ENCODE measurements at places on chromosomes 6 and 20.

- no peak for DNase-seq
These were observed 25.0 kb downstream of the FBXO5 start for GRCh38 chr6:152957796-152958195.

DNA sequence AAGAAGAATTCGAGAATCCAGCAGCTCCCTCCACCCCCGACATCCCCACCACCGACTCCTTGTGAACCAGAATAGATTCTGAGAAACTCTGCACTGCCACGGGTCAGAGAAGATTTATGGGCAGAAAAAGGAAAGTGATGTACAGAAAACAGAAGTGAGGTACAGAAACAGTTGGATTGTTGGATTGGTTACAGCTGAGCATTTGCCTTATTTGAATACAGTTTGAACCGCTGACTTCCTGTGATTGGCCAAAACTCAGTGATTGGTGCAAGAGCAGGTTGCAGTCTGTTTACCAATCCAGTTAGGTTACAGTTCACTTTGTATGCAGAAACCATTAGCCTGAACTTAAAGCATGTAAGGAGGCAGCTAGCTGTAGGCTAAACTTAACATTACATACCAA is 131.2 kb upstream of the HDDC2 start:
- DNase-seq: no peak

DNA sequence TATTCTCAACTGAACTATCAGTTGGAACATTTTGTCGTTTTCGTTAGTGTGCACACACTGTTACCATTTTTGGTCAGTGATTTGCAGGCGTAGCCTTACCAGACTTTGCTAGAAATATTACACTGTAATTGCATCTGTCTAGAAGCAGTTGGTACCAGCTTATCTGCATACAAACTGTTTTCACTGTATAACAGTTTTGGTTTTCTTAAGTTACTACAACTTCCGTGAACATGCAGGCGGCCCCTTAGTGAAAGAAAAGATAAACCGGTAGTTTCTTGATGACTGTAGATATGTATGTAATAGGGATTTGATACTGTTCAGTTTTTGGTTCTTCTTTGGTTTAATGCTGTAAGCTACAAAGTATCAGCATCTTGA is 1.3 kb downstream of the DSTN start:
- DNase-seq: no peak

DNA sequence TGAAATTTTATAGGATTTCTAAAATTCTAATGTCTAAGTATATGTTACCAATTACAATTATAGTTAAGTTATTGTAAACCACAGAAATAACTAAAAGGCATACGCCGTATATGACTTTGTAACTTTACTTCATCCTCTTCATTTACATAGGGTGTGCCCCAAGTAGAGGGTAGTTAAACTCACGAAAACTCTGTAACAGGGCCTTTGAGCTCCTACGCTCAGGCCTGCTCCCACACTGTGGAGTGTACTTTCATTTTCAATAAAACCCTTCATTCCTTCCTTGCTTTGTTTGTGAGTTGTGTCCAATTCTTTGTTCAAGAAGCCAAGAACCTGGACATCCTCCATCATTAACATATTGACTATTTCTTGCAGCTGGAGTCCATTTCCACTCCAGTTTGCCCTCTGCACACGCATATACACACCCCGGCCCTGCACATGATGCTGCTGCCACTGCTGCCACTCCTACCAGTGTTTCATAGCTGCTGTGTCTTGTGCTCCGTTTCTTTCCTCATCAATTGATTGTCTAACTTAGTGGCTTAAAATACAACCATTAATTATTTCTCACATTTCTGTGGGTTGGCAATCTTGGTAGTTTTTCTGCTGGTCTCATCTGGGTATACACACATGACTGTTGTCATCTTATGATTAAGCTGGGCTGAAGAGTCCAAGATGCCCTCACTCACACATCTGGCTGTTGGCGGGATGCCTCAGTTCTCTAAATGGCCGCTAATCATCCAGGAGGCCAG is 33.0 kb upstream of the SCP2D1 start:
- no peak for DNase-seq

- no peak for DNase-seq
These were observed 9.1 kb upstream of the ARMC2 start for GRCh38 chr6:108839083-108839642.

GRCh38 chr6:29791786-29792122 is 35.9 kb upstream of the HLA-G start:
- no peak for DNase-seq

DNA sequence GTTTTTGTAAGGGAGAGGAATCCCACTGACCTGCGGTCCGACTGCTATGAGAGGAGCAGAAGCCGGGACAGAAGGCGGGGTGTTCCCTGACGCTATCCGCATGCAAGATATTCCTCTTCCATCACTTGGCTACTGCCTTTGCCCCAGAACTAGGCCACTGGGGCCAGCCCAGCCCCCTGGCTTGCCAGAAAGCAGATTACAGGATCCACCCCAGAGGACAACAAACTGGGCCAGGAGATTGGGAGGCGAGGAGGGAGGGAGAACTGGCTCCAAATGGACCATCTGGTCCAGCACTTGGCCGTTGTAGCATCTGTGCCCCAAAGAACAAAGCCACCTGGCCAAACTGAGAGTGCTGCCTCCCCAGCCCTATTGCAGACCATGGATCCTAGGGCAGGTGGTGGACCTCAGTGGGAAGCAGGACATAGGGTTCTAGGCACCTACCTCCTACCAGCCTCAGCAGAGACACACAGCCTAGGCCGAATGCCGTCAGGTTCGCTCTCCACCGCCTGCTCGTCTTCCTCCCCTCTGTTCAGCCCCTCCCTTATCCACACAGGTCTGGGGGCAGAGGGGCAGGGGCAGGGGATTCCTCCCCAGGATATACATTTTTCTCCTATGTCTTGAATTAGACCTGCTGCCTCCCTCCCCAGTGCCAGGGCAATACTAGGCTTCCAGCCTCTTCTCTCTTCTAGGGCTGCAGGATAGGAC is 4.0 kb downstream of the MDGA1 start:
- DNase-seq: no peak

GRCh38 chr6:129281168-129281796 is 398.3 kb downstream of the LAMA2 start:
- DNase-seq: no peak

DNA sequence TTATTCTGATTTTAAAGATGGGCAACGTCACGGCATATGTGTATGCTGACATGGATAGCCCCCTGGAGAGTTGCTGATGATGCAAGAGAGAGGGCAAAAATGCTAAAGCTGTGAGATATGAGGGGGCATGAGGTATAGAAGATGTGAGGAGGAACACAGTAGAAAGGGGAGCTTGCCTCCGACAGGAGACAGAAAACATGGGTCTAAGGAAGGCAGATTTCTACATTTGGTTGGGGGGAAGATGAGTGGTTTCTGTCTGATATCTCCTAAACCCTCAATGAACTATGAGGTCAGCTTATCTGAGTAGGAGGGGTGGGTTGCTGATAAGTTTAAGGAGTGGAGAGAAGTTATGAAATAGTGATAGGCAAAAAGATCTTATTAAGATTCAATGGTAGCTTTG is 6.0 kb downstream of the RNF24 start:
- no peak for DNase-seq

DNA sequence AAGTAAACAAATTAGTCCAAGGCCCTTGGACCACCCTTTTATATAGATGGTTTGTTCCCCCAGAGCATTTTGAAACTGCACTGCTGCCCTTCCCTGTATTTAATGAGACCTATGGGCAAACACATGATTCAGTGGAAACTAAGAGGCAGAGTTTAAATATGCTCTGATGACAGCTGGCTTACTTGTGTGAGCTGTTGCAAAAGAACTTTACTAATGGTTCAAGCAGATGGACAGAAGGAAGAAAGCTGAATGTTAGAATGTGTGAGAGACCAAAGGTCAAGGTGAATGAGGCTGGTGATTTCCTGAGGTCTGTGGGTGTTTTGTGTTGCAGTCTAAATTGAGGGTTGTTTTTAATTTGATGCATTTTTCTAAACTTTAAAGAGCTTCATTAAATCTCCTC is 123.0 kb upstream of the CEP162 start:
- DNase-seq: no peak

DNA sequence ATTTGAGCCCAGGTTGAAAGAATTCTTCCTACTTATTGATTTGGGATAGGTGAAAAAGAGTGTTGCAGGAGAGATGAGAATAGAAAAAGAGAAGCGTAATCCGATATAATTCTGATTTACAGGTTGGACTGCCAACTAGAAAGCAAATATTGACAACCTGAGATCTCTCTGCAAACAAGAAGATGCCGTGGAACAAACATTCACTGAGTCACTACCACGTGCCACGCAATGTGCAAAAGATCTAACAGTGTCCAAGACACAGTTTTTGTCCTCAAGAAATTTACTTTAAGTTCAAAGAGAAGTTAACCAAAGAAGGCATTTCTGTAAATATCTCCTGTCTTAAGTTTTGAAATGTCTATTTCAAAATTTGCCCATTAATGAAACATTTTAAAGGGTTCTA is 578.0 kb upstream of the ARID1B start:
- no peak for DNase-seq

GRCh38 chr6:138795809-138796603 is at the start of gene ECT2L:
Gene ECT2L, plus strand, starts transcription at chr6:138796087. Its CDS starts 17,188 bp downstream, at chr6:138813275.
- no peak for DNase-seq

DNA sequence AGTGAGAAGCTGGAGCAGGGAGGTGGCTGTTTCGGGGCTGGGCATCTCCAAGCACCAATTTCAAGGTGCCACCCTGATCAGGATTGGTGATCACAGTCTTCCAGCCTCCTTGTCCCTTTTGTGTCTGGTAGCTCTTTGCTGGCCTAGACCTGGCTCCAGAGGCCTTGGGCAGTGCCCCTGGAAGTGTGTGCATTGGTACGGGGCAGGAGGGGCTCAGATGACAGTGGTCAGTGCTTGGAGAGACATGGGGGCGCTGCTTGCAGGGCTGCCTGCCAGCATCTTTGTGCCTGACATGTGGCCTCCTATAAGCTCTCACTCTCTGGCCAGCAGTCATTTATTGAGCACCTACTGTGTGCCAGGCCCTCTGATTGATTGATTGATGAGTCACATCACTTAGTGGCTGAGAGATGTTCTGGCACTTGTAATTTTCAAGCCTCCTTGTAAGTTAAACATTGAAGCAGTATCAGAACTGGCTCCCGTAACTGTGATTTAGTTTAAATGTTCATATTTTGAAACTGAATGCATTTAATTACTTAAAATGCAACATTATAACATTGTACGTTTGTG is 61.7 kb downstream of the BCAS4 start:
- no peak for DNase-seq

GRCh38 chr6:53005663-53006250 is 10.7 kb upstream of the GSTA4 start:
- DNase-seq: no peak

DNA sequence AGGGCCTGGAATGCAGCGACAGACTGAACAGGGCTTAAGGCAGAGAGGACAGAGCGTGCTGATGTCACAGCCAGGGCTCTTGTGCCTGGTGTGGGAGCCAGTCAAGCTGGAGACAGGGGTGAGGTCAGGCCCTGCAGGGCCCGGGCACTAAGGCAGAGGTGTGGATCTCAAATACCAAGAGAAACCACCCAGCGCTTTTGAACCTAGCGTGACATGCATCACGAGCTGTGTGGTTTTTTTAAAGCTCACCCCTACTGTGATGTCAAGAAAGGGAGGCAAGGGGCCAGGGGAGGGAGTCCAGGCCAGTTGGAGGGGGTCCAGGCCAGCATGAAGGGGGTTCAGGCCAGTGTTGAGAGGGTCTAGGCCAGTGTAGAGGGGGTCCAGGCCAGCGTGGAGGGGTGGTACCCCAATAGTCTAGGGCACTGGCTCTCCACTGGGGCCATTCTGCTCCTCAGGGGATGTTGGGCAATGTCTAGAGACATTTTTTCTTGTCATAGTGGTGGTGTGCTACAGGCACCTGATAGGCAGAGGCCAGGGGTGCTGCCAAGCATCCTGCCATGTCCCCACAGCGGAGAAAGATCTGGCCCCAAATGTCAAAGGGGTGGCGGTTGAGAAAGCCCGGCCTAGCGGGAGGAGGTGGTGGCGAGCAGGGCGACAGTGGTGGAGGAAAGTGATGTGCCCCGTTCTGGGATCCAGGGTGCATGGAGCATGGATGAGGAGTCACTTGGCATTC is 42.6 kb downstream of the RBM38 start:
- no peak for DNase-seq

DNA sequence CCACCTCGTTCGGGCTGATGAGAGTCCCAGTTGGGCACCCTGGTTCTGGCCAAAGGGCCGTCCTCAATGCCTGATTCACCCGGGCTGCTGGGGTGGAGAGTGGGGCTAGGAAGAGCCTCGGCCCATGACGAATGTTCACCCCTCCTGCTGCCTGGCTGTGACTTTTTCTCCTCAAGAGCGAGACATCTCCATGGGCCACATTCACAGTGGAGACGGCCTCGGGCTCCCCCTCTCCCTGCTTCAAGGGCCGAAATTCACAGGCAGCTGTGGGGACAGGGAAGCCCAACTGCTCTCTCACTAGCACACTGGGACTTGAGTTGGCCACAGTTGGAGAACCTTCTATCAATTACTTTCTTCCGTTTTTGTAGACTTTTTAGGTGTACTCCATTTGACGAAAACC is 138.0 kb downstream of the SYNDIG1 start:
- DNase-seq: no peak

DNA sequence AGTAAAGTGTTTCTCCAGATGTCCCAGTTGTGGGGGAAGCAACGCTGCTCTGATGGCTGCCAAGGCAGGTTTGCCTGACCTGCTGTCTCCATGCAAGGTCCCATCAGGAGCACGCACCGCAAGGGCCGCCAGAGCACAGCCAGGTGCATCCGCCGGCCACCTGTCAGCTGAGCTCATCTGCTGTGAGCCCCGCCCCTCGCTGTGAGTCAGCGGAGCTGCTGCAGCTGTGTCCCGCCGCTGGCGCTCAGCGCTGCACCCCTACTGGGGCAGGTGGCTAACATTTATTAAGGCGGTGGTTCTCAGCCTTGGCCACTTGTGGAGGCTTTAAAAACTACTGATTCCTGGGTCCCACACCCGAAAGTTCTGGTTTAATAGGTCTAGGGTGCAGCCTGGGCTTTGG is 225.7 kb downstream of the UST start:
- peak; percentile 20 for DNase-seq

- DNase-seq: no peak
These were observed 111.0 kb downstream of the PLCB4 start for GRCh38 chr20:9179867-9180266.

GRCh38 chr6:158630938-158631616 is 13.5 kb downstream of the DYNLT1 start:
- no peak for DNase-seq

DNA sequence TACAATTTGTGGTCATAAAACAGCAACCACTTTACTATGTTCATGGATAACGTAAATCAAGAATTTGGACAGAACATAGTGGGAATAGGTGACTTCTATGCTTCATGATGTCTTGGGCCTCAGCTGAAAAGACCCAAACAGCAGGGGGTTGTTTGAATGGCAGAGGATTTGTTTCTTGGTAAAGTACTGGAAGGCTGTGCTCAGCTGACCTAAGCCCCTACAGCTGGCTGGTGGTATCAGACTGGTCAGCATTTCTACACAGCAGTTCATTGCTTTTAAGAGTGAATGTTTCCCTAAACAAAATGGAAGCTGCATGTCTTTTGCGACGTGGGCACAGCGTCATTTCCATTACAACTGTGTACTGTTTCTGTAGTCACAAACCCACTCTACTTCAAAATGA is 148.5 kb upstream of the DEFB112 start:
- DNase-seq: no peak

GRCh38 chr6:158121335-158121734 is 46.7 kb downstream of the SERAC1 start:
- DNase-seq: no peak

All from stimulated activated CD8-positive, alpha-beta memory T cell treated with anti-CD3 and anti-CD28 coated beads, Interleukin-7, amount 100 ng/mL, for 48 hours (primary cell).